Stimulated activated CD4-positive, alpha-beta T cell treated with anti-CD3 and anti-CD28 coated beads, Interleukin-1b, Interleukin-23, amount 100 ng/mL, for 4 hours (primary cell): ENCODE measurements at places on chromosomes 13 and 19.

- no peak for DNase-seq
Observed at GRCh38 chr19:3983936-3984583, 1.2 kb downstream of the EEF2 start.

- DNase-seq, result no peak
Observed at GRCh38 chr19:47075179-47075810, 26.9 kb upstream of the TMEM160 start.

- no peak for DNase-seq
Observed at GRCh38 chr19:43310221-43310620, 40.9 kb upstream of the PSG9 start.

- DNase-seq, result no peak
Observed at GRCh38 chr13:51922771-51923480, 61.2 kb downstream of the CCDC70 start.

GRCh38 chr13:45335397-45336024 lies 5.5 kb downstream of the TPT1 start:
- no peak for DNase-seq

- no peak for DNase-seq
Observed at GRCh38 chr13:113028336-113029060, 59.5 kb downstream of the MCF2L start.

DNA sequence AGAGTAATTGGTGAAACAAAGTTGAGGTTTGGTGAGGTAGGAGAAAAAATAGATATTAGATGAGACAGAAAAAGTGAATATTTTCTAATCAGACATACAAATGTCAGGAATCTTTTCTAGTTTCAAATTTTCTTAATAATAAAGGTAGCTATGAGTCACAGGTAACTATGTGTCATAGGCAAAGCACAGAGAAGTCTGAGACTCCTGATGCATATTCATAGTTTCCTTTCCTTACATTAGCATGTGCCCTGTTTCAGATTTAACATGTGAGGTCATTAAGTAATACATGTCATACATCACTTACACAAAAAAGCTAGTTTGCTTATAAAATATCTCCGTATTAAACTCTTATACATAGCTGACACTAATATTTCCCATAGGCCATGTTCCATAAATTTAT lies 1141.3 kb upstream of the PCDH20 start:
- DNase-seq, result no peak

GRCh38 chr19:53246498-53246897 lies 8.2 kb downstream of the ZNF677 start:
- DNase-seq, result no peak

GRCh38 chr19:7533925-7534480 lies 1.5 kb upstream of the PNPLA6 start:
- peak; percentile 74 for DNase-seq

DNA sequence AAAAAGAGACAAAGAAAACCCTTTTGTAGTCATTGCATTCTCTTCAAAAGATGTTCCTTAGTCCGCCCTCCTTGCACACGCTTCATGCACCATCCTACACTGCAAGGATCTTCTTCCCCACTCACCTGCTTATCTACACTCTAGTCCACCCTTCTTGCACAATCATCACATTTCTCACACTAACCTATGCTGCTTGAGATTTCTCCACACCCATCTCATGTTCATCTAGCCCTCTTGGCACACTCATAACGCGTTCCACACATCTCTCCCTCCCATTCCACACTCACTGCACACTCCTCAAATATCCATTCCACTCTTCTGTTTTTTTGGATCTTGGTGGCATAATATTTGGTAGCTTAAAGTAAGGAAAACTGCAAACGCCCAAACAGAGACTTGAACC lies 22.3 kb upstream of the HNRNPUL1 start:
- DNase-seq, result no peak

GRCh38 chr19:19417628-19418245 lies 12.3 kb downstream of the GATAD2A start:
- no peak for DNase-seq

DNA sequence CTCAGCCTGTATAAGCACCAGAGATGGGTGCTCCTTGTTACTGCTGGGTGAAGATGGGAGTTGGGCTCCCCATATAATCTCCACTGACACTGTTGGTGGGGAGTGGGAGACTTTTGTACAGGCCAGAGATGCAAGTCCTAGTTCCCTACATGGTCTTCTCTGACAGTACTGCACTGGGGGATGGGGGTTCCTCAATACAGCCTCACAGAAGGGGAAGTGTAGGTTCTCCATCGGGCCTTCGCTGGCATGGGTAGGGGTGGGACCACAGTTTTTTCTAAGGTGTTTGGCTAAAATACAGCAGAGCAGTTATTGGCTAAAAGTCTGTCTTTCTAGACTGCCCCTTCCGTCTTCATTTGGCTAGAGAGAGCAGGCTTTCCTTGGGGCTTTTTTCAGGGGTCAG lies 167.2 kb upstream of the SERP2 start:
- DNase-seq, result no peak

GRCh38 chr13:73129023-73129422 lies 70.2 kb downstream of the KLF5 start:
- DNase-seq, result no peak

- DNase-seq, result no peak
Observed at GRCh38 chr13:106815545-106815944, 247.6 kb upstream of the ARGLU1 start.

- no peak for DNase-seq
Observed at GRCh38 chr13:104625201-104625600, 1559.0 kb upstream of the SLC10A2 start.

- no peak for DNase-seq
Observed at GRCh38 chr19:55673465-55673864, 1.6 kb upstream of the EPN1 start.

- no peak for DNase-seq
Observed at GRCh38 chr19:50964266-50964665, 5.1 kb downstream of the KLK6 start.

DNA sequence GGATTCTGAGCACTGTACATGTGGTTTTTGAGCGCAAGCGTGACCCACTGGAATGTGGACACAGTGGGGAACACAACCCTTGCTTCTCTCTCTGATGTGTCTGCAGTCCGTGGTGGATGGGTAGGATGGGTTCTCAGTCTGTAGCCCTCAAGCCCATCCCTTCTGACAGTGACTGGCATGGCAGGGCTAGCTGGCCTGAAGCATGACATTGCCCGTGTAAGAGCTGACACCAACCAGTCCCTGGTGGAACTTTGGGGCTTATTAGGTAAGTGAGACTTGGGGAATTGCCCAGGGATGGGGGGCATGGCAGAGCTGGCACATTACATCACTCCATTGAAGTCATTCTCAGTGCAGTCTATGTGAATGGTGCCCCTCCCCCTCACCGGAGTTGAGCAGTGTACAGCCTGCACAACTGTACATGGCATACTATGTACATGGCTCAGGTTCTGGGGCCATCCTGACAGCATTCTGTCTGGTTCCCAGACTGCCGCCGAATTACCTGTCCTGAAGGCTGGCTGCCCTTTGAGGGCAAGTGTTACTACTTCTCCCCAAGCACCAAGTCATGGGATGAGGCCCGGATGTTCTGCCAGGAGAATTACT lies 16.8 kb downstream of the CLEC17A start:
- DNase-seq, result no peak

- no peak for DNase-seq
Observed at GRCh38 chr19:41774515-41774980, 19.2 kb downstream of the CEACAM6 start.

DNA sequence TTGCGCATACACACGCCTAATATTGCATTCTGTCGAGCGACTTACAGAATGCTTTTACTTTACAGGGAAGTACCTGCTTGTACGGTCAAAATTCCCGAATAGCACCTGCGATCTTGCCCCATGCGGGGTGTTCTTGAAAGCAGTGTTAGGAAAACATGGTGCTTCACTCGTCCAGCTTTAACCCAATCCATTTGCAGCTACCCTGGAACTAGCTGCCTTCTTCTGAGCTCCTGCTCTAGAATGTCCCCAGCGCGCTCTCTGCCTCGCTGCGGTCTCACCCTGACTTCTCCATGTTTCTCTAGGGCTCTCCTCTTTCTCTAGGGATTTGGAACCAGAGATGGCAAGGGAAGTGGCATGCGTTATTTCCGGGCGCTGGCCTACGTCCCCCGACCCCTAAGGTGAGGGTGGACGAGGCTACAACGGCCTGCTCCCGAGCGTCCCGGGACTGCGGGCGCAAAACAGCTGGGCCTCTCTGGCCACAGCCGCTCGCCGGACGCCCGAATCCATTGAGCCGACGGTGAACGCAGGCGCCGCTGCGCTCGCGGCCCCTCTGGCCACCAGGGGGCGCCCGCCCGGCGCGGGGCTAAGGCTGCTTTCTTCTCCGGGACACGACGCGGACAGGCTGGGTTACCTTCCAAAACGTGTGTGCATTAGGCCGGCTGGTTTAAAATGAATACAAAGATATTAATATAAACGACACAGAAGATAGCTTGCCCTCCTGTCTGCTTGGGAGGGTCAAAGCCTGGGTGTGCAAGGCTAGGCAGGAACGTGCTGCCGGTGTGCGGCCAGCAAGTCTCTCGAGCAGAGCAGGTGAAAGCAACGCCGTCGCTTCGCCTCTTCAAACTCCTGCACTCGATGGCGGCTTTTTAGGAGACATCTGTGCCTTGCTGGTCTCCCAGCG lies 1.8 kb upstream of the SPRY2 start:
- peak; percentile 49 for DNase-seq

DNA sequence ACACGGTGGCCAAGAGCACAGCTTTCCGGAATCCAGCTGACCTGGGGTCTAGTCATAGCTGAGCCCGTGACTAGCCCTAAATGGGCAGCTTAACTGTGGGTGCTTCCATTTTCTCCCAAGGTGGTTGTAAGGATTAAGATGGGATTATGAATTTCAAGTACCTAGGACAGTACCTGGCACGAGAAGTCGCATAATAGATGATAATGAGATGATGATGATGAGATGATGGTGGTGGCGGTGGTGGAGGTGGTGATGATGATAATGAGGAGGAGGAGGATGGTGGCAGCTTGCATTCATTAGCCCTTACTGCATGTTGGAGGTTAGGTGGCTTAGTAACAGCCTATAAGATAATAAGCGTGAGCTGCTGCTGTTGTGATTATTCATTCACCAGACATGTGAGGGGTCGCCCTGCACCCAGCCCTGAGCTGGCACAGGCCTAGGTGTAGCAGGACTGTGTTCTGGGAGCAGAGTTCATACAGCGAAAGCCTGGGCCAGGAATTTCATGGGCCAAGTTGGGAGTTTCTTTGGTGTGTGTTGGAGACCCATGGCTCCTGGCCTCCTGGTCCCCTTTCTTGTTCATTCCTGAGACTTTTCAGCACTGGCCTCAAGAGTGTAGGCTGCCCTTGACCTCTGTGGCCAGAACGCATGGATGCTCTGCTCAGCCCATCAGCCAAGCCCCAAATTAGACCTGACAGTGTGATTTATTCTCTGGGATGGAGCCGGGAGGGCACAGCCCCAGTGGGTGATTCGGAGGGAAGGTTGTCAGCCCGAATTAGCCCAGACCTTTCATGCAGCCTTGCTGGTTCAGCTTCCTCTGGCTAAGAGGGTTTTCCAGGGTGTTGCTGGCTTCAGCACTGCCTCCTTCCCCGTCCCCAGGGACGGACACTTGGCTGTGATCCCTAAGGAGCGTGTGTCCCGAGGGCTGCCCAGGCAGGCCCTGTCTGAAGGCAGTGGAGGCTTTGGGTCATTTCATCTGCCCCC lies 128.8 kb downstream of the SIPA1L3 start:
- DNase-seq, result no peak

- no peak for DNase-seq
Observed at GRCh38 chr13:111219950-111220349, 100.5 kb upstream of the TEX29 start.

DNA sequence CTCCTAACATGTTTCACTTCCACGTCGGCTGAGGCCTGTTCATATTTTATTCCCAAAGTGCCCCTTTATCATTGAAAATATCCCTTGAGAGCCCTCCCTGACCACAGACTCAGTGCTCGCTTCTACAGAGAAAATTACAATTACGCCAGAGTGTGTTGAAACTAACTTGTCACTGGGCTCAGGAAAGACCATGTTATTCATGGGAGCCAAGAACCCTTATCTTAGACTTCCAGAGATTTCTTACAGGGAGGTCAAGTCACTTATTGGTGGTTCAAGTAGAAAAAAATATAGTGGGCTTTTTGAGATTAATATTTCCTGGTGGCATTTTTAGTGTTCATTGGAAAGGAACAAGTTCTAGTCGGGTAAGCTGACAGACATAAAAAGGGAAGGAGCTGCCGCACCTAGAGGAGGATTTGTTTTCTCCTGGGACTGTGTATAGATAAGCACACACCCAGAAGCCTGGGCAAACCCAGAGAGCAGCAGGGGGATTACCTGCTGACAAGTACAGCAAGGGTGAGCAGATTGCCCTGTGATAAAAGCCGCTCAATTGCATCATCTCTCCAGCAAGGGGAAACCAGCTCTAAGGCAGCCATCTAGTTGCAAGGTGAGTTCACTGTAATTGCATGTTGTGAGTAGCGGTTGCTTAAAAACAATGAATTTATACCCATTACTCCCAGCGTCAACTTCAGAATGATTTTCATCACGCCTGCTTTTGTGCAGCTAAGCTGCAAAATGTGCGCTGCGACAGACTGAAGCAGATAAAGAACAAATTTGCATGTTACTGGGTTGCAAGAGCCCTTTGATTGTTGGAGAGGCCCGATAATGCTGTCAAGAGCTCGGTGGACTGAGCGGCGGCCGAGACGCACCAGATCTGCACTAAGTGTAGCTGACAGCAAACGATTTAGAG lies 46.2 kb downstream of the DCT start:
- no peak for DNase-seq

DNA sequence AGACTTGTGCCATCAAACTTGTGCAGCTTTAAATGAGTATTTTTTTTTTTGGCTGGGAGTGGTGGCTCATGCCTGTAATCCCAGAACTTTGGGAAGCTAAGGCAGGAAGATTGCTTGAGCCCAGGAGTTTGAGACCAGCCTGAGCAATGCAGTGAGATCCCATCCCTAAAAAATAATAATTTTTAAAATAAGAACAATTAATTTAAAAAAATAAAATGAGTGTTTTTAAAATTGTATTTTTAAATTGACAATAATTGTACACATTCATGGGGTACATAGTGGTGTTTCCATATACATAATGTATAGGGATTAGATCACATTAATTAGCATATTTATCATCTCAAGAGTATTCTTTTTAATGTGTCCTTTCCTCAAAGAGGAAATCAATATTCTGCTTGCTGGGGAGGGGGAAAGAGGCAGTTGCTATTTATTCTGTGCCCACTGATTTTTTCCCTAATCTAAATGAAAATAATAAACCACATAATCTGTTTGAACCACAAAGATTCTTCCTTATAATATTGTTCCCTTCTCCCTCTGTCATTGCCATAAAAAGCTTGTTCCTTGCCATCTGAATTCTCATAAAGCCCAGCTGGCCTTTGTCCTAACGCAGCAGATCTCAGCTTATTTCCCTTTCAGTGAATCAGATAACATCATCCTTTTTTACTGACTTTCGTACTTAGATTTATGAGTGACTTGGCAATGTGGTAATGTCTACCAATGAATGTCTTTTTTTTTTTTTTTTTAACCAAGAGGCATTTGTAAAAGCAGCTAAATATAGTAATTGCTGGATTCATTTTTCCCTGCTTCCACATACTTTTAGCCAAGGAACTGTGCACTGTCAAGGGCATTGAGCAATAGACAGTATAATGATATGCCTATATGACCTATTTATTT lies 81.8 kb upstream of the RUBCNL start:
- no peak for DNase-seq

DNA sequence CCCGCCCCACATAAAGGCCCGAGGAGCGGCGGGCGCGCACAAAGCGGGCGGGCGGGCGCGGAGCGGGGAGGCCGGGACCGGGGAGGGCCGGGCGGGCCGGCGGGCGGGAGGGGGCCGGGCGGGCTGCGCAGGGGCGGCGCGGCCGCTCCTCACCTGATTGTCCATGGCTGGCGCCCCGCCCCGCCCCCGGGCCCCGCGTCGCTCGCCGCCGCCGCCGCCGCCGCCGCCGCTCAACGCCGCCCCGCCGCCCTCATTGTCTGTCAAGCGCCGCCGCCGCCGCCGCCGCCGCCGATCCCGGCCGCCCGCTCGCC lies 200 bp downstream of the MLLT1 start:
- DNase-seq, result no peak
